Right renal pelvis (tissue), 4 donors: ENCODE measurements at places on chromosomes 12 and 14. TPM values are rescaled to one million over a fixed set of nuclear protein-coding genes. Genes with fewer than 3 reads are reported as not detected.

Gene ASIC1
- 3.4 TPM for polyA plus RNA-seq

Gene FAIM2
- 3.9 TPM for polyA plus RNA-seq

DNA sequence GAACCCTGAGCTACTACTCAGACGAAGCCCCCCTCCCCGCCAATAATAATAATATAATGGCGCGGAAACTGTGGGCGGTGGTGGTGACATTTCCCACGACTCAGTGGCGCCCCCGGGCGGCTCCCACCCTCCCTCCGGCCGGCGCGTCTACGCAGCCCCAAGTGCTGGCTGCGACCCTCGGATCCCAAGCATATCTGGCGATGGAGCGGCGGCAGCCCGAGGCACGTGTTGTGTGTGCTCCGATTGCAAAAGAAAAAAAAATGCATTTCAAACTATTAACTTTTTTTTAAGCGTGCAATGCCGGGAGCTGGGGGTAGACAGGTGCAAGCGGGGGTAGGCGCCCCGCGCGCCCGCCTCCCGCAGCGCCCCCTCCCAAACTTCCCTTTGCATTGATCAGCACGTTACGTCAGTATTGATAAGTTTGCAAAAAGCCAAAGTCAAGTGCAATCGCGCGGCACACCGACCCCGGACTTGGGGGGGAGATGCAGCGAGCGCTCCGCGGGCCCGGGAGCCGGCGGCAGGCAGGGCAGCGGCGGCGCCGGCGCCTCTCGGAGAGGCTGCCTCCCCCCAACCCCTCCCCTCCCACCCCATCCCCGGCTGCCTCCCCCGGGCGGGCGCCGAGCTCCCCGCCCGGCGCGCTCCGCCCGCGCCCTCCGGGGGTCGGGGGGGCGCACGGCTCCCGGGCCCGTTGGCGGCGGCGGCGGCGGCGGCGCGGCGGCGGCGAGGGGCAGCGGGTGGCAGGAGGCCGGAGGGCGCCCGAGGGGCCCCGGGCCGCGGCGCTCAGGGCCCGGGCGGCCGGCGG lies 113.1 kb upstream of the MYL2 start:
- no peak for DNase-seq

DNA sequence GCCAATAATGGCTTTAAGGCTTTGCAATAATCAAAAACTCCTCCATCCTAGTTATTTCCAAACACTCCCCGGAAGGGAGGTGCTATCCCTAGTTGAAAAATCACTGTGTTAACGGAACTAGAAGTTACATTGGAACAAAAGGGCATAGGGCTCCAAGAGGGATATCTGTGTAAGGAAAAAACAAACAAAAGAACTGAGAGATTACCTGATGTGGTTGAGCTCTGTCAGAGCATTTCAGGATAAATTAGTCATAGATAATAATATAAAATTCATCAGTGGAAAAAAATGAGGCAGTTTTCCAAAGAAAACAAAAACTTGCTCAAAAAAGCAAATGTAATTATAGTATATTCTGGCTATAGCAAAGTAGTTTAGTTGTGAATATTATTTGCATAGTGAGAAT lies 27.4 kb upstream of the PAPLN start:
- no peak for DNase-seq

- DNase-seq, result no peak
These were observed 180.0 kb upstream of the CDKN3 start for GRCh38 chr14:54216827-54217226.

DNA sequence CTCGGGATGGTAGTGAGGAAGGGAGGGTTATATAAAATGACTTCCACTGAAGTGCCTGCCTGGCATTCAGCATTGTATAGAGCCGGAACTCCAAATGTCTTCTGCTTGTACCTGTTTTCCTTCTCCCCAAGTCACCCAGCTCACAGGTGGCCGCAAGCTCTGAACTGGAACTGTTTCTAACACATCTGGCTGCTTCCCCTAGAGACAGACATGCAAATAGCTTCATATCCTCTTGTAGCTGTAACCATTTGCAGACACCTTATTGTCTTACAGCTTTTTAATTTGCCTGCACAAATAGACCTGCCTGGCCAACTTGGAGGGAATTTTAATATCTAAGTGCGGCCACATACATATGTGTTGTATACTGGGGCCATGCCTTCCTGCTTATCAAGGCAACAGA lies 126.0 kb downstream of the CHST11 start:
- no peak for DNase-seq

DNA sequence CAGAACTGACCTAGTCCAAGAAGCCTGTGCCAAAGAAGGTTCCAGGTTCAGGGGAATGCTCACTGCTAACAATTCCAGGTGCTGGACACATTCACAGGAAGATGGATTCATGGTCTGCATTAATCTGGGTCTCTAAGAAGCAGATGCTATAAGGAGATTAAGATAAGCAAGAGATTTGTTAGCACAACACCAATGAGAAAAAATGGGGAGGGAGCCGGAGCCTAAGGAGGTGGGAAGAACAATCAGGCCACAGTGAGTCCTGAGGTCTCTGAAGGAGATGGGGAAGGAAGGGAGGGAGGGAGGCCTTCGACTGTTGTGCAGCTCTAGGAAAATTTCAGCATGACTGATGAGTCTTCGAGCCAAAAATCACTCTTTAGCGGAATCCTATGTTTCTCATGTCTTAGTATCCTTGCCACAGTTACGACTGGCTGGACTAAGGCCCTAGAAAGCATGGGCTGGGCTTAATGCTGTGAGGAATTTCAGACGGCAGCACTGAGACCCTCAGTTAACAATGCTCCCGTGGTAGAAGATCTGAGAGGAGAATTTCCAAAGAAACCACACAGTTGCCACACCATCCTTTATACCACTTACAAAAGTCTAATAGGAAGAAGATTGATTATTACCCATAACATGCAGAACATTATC lies 31.5 kb upstream of the PTGDR start:
- DNase-seq, result no peak
